ENCODE measurements at places on chromosomes 11 and 22.

GRCh38 chr22:18966748-18967147, 30.7 kb upstream of the PRODH start:
- no peak for DNase-seq

DNA sequence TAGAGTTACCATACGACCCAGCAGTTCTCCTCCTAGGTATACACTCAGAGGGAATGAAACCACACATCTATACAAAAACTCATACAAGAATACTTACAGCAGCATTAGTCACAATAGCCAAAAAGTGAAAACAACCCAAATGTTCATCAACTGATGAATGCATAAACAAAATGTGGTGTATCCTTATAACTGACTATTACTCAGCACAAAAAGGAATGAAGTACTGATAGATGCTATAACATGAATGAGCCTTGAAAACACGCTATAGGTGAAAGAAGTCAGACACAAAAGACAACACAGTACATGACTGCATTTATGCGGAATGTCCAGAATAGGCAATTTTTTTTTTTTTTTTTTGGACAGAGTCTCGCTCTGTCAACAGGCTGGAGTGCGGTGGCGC, 23.1 kb downstream of the NCAPD3 start:
- DNase-seq, result no peak

- DNase-seq, result no peak
Observed at GRCh38 chr11:99383648-99384245, 363.0 kb downstream of the CNTN5 start.

- no peak for DNase-seq
Observed at GRCh38 chr22:27879923-27880322, 39.1 kb downstream of the PITPNB start.

- no peak for DNase-seq
Observed at GRCh38 chr22:27984723-27985122, 65.7 kb upstream of the PITPNB start.

DNA sequence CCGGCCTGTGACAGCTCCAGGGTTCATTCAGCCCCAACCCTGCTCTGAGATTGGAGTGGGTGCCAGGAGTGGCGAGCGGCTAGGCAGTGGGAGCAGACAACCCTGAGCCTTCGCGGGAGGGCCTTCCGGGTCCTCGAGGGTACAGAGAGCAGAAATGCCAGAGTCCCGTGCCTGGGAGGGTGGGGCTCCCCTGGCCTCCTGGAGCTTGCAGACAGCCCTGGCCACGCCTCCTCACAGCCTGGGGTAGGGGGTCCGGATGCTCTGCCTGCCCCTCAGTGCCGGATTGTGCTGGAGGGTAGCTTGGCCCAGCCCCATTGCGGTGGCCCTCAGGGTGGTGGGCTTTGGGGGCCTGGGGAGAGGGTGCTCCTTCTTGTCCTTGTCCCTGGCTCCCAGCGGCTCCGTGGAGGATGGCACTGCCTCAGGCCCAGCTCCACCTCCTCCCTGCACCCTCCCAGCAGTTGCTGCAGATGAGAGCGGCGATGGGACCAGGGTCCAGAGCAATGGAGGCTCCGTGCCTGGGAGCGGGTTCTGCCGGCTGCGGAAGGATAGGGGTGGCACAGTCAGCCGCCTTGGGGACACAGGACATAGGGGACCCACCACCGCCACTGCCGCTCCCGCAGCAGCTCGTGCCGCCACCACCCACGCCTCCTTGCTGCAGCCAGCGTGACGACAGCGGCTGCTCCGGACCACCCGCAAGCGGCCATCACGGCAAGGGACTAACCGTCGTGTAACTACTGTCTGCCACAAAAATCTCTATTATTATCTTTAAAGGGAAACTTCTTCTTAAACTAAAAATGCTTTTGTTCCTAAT, 34.9 kb upstream of the OR10G7 start:
- no peak for DNase-seq

DNA sequence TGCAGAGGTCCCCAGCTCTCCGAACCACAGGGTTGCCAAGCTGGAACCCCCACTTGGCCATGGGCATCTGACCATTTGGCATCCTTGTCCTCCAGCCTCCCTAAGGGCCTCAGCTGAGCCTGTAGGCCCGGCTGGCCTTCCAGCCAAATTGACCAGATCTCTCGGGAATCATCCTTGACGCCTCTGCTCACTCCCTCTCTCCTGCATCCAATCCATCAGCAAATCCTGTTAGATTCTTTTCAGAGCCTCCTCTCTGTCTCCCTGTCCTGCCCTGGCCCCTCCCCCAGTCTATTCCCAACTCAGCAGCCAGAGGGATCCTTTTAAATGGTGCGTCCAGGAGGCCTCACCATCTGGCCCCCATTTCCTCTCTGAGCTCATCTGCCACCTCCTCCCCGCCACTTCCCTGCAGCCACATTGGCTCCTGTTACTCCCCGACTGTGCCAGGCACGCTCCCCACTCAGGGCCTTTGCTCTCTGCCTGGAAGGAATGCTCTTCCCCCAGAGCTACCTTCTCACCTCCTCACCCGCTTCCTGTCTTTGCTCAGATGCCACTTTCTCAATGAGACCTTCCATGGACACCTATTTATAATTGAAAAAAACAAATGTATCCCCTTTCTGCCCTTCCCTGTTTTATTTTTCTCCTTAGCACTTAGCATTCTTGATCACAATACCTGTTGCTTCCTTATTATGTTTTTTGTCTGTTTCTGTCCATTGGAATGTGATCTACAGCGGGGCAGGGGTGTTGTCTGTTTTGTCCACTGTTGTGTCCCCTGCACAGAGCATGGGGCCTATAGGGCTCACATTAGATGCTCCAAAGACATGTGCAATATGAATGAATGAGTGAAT, 78.1 kb downstream of the NFAM1 start:
- no peak for DNase-seq

DNA sequence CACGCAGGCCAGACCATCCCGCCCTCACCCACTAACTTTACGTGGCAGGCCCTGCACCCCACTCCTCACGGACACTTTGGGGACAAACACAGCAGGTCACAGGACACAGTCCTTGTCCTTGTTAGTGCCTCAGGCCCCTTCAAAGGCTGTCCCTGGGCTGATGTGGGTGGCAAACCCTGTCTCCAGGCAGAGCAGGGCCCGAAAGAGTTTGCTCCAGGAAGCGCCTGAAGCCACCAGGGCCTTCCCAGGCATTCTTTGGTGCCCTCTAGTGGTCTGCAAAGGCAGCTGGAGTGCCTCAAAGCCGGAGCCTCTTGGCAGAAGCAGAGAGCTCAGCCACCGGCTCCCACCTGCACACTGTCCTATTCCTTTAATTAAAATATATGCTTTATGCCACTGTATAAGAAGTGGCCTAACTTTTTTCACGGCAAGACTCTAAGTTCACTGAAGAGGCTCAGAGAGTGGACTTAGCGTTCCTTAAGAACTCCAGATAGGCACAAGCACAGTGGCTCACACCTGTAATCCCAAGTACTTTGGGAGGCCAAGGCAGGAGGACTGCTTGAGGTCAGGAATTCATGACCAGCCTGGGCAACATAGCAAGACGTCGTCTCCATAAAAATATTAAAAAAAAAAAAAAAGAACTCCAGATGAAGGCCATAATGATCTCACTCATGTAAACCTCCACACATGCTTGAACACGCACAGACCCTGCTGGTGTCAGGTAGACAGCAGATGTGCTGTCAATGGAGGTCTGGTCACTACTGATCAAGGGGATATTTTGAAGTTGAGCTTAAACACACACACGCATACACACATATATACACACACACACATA, 11.1 kb downstream of the TXN2 start:
- DNase-seq, result peak; percentile 66

GRCh38 chr11:66529069-66529468, 16.8 kb downstream of the ZDHHC24 start:
- DNase-seq, result no peak

GRCh38 chr22:47629791-47630655, 867.6 kb downstream of the TBC1D22A start:
- no peak for DNase-seq

- no peak for DNase-seq
Observed at GRCh38 chr11:10116588-10116987, 177.4 kb downstream of the SBF2 start.

- no peak for DNase-seq
Observed at GRCh38 chr11:30310623-30311022, 12.3 kb upstream of the ARL14EP start.

GRCh38 chr11:75135651-75136050, 15.3 kb upstream of the SLCO2B1 start:
- no peak for DNase-seq

- no peak for DNase-seq
Observed at GRCh38 chr11:100562128-100562527, 125.0 kb upstream of the ARHGAP42 start.

GRCh38 chr22:19195796-19196731, 17.5 kb upstream of the SLC25A1 start:
- no peak for DNase-seq

DNA sequence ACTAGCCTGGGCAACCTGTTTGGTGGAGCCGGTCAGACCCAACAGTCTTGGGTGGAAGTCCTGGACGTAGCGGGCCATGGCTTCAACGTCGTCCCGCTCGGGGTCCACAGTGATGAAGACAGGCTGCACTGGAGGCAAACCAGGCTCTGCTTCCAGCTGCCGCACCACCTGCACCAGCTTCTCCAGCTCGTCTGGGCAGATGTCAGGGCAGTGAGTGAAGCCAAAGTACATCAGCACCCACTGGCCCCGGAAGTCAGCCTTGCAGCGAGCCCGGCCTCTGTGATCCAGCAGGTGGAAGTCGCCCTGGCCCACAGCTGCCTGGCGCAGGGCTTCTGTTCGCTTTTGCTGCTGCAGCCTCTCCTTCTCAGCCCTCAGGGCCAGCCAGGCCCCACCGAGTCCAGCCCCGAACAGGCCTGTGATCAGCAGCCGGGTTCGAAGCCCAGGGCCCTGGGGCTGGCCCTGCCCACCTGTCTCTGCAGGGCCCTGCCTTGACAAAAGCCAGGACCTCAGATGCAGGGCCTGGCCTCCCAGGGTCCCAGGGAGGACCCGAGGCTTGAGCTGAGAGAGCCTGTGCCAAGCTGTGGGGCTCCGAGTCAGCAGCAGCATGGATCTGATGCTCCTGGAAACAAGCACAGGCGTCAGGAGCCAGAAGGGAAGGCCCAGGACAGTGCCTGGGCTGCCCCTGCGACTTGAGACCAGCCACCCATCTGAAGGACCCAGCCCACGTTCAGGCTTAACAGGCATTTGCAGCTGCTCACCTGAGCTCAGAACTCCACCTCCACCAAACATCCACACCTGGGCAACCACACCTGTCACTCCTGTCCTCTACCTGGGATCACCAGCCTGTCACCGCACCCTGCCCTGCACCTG, 1.4 kb downstream of the SCO2 start:
- DNase-seq, result no peak

- no peak for DNase-seq
Observed at GRCh38 chr11:122207921-122208764, 92.1 kb upstream of the BLID start.

- no peak for DNase-seq
Observed at GRCh38 chr11:28110821-28111200, 2.6 kb downstream of the METTL15 start.

DNA sequence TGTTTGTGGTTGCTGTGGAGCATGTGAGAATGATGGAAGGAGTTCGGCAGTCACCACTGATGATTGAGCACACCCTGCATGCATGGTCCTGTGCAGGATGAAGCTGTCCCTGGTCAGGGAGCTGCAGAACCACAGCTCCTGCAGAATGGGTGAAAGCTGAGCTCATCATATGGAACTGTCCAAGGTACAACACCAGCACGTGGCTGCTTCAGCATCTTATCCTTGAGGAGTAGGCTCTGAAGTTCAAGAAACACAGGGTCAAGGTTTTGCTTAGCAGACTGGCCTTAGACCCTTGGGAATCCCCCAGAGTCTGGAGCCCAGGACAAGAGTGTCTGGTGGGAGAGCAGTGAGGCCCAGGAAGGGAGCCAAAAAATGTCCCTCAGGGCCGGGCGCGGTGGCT, 182.4 kb upstream of the LARGE1 start:
- DNase-seq, result no peak

- DNase-seq, result no peak
Observed at GRCh38 chr11:125093502-125093901, 17.9 kb downstream of the TMEM218 start.

GRCh38 chr11:114784216-114784615, 105.9 kb downstream of the NXPE2 start:
- no peak for DNase-seq

DNA sequence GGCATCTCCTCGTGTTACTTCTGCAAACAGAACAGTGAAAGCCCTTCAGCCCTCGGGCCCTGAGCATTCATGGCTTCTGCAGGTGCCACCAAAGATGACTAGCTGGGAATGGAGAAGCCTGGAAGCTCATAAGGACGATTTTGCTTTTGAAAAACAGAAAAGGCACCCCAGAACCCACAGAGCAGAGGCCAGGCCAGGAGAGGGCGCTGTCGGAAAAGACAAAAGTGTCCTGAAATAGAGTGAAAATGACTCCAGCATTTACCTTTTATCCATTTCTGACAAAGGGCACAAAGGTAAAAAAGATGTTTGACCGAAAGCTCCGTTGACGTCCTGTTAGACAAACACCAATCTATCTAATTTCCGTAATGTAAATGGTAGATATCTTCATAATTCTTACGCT, 37.6 kb downstream of the ZNF195 start:
- DNase-seq, result peak; percentile 42

DNA sequence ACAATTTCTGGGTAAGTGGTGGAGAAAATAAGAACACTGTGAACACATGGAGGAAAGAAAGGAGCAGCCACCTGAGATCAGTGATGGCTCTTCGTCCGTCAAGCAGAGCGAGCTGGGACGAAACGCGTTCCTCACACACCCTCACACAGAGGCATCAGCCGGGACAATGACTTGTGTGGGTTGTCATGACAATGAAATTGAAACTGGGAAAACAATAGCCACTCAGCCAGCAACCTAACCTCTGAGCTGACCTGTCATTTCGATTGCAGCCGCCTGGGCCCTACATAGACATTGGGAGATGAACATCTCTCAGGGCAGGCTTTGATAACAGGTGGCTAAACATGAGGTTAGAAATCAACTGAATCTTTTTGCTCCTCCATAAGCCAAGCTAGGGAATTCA, 51.3 kb downstream of the TRIM29 start:
- DNase-seq, result no peak

DNA sequence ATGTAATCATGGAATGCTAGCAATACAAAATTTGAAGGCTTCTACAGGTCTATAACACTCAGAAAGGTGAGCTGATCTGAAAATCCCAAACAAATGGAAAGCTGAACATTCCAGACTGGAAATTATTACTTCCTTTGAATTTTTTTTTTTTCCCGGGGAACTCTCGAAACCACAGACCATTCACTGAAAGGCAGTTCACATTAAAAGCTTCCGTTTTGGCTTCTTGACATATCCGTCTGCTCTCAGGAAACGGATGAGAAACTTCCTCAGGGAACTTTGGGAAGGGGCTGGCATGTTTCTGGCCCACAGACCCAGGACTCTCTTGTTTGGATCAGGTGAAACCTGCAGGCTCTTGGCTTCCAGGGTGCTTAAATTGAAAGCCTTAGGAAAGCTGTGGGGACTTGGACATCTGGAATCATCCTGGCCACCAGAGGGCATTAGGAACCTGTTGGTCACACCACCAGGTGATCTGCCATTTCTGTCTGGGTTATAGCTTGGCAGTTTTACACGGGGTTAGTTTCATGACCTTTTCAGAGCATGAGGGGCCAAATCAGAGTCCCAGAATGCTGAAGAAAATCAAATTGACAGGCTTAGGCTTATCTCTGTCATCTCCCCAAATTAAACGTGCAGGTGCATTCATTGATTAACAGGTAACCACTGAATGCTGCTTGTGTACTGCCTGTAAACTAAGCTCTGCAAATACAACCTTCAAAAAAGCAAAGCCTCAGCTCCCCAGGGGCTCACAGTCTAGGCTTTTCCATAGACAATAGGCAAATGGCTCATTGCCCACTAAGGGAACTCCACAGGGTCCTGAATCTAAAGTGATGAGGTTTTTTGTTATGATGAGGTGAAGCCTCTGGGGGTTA, 22.7 kb upstream of the GRAMD1B start:
- peak; percentile 38 for DNase-seq

Measured in activated T-helper 9 cell treated with anti-CD3 and anti-CD28 coated beads, Interleukin-2, amount 50 U/mL, for 16 hours (primary cell).